ENCODE measurements at places on chromosomes 4 and X.

GRCh38 chr4:118268780-118269179 lies 84.0 kb downstream of the PRSS12 start:
- no peak for DNase-seq

DNA sequence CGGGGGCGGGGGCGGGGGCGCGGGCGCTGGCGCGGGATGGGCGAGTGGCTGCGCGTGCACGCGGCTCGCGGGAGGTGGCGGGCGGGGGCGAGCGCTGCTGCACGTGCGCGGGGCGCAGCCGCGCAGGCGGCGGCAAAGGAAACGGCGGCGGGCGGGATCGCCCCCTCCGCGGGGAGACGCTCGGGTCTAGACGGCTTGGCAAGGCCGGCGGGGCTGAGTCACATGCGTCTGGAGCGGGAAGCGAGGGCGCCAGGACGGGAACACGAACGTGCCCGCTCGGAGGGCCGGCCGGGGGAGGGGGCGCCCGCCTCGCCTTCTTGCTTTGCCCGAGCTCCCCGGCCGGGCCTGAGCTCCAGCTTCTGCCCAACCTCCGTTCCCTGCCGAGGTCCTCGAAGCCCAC lies 4.3 kb upstream of the HAUS7 start:
- DNase-seq = peak; percentile 16

GRCh38 chr4:38562751-38563198 lies 101.2 kb upstream of the KLF3 start:
- no peak for DNase-seq

DNA sequence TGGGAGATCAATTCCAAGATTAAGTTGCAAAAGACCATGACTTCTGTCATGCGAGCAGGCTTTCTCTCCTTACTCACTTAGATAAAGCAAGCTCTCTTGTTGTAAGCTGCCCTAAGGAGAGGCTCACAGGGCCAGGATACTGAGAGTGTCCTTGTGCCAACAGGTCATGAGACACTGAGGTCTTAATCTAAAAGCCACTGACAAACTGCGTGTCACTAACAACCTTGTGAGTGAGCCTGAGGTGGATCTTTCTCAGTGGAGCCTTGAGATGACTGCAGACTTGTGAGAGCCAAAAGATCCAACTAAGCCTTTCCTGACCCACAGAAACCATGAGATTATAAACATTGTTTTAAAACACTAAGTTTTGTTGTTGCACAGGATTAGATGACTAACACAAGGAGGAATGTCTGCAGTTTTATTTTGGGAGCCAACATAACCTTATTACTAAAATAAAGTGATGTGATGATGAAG lies 170.5 kb downstream of the SLC39A8 start:
- DNase-seq = no peak

DNA sequence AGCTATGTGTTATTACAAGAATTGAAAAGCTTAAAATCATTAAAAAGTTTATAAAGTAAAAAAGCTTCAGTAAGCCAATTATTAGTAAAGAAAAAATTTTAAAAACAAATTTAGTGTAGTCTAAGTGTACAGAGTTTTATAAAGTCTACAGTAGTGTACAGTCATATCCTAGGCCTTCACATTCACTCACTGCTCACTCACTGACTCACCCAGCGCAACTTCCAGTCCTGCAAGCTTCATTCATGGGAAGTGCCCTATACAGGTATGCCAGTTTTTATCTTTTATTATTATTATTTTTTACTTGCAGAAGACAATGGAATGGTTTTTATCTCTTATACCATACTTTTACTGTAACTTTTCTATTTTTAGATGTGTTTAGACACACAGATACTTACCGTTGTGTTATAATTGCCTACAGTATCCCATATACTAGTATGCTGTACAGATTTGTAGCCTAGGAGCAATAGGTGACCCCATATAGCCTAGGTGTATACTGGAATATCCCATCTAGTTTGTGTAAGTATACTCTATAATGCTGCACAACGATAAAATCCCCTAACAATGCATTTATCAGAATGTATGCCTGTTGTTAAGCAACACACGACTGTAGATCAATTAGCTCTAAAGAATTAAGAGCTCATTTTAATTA lies 230.7 kb downstream of the DCLK2 start:
- no peak for DNase-seq

DNA sequence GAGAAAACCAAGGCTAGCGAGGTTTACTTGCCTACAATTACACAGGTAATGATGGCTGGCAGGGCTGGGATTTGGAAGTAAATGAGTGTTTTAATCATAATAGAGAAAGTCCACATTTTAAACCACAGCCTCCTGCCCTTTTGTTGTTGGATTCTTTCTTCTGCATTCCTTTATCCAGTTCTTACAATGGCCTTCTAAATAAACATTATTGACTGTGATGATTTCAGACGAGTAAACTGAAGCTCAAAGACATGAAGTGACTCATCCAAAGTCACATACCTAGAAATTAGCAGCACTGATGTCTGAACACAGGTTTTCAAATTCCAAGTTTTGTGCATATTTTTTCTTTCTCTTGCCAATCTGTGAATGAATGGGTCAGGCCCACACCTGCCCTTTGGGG lies 51.2 kb upstream of the C1QTNF7 start:
- no peak for DNase-seq

Data from CD4-positive, alpha-beta T cell (primary cell).